Ascending aorta (tissue), 2 donors: ENCODE measurements at places on chromosomes 2 and 18.

DNA sequence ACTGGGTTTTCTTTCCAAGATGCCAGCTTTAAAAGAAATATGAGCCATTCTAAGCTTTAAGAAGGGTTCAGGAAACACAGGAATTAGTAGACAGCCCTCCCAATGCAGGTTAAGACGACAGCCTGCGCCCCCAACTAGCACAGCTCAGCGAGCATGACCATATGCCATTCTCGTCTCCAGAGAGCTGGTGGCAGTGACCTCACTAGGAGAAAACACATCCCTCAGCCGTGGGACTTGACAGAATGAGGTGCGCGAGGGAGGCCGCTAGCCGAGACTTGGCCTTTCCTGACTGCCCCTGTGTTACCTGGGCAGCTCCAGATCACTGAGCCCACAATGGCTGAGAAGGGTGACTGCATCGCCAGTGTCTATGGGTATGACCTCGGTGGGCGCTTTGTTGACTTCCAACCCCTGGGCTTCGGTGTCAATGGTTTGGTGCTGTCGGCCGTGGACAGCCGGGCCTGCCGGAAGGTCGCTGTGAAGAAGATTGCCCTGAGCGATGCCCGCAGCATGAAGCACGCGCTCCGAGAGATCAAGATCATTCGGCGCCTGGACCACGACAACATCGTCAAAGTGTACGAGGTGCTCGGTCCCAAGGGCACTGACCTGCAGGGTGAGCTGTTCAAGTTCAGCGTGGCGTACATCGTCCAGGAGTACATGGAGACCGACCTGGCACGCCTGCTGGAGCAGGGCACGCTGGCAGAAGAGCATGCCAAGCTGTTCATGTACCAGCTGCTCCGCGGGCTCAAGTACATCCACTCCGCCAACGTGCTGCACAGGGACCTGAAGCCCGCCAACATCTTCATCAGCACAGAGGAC is 103.9 kb downstream of the MAPK4 start:
- H3K27me3 ChIP-seq = no peaks in the 10 kb centered on the region
- H3K27ac ChIP-seq = no peak overlapping the region
- H3K4me3 ChIP-seq = no peak overlapping the region
- no peak for DNase-seq
- H3K4me1 ChIP-seq = peaks cover 3% of the 10 kb centered on the region

GRCh38 chr2:7748717-7749415 is 831.7 kb downstream of the RNF144A start:
- no peaks in the 10 kb centered on the region for H3K27me3 ChIP-seq
- no peaks in the 10 kb centered on the region for H3K36me3 ChIP-seq
- H3K4me3 ChIP-seq = no peak overlapping the region
- no peaks in the 10 kb centered on the region for H3K4me1 ChIP-seq
- H3K27ac ChIP-seq = no peak overlapping the region

DNA sequence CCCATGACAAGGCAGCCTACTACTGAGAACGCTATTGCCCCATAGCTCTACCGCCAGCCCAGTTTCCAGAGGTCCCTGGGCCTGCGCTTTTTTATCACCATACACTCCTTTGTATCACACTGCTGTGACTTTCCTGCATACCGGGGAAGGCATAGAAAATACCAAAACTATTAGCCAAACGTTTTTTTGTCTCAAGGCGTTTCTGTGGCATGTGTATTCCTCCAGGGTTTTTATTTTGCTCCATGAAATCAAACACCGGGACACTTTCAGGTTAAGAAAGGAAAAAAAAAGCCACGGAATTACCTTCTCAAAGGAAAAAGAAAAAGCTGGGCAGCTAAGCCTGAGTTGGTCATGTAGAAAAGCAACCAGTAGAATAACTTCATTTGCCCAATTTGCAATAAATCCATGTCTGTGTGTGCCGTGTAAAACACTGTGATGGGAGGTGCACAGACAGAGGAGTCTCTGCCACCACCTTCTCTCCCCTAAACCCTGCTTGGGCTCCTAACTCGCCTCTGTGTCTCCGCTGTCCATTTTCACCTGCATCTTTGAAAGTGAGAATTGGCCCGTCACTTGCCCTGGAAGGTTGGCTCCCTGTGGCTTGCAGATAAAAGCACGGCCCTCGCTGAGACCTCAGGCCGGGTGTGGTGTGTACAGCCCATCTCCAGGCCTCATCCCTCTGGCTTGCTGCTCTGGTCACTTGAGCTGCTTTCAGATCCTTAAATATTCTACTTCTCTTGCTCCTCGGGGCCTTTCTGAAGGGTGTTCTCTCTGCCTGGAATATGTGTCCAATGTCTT is 1.7 kb downstream of the AMER3 start:
- H3K4me1 ChIP-seq = no peaks in the 10 kb centered on the region
- H3K27me3 ChIP-seq = peaks cover 11% of the 10 kb centered on the region
- no peak overlapping the region for H3K27ac ChIP-seq
- H3K4me3 ChIP-seq = no peak overlapping the region
- H3K36me3 ChIP-seq = no peaks in the 10 kb centered on the region
- DNase-seq = peak; percentile 39

- H3K27me3 ChIP-seq = no peaks in the 10 kb centered on the region
- no peaks in the 10 kb centered on the region for H3K4me1 ChIP-seq
- H3K4me3 ChIP-seq = no peak overlapping the region
- DNase-seq = no peak
Observed at GRCh38 chr2:174217869-174218268, 30.5 kb downstream of the OLA1 start.

- no peak overlapping the region for H3K27ac ChIP-seq
- H3K27me3 ChIP-seq = no peaks in the 10 kb centered on the region
- no peaks in the 10 kb centered on the region for H3K36me3 ChIP-seq
- H3K4me3 ChIP-seq = no peak overlapping the region
Observed at GRCh38 chr18:32442575-32442974, 28.1 kb downstream of the GAREM1 start.
